ENCODE measurements at places on chromosomes 1 and 21.

DNA sequence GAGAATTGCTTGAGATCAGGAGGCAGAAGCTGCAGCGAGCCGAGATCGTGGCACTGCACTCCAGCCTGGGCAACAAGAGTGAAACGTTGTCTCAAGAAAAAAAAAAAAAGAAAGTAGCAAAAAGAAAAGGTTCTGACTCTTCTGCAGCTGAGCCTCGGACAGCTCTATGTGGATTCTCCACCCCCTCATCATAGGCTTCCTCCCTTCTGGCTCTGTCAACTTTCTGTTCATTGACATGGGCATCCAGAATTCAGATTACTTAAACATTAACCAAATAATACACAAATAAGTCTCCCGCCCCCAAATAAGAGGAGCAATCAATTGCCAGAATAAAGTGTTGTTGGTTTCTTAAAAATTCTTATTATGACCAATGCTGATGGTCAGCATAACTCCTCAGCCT, 10.0 kb downstream of the SUSD4 start:
- no peak for DNase-seq

- DNase-seq = no peak
Observed at GRCh38 chr1:21680918-21681317, 11.8 kb upstream of the RAP1GAP start.

DNA sequence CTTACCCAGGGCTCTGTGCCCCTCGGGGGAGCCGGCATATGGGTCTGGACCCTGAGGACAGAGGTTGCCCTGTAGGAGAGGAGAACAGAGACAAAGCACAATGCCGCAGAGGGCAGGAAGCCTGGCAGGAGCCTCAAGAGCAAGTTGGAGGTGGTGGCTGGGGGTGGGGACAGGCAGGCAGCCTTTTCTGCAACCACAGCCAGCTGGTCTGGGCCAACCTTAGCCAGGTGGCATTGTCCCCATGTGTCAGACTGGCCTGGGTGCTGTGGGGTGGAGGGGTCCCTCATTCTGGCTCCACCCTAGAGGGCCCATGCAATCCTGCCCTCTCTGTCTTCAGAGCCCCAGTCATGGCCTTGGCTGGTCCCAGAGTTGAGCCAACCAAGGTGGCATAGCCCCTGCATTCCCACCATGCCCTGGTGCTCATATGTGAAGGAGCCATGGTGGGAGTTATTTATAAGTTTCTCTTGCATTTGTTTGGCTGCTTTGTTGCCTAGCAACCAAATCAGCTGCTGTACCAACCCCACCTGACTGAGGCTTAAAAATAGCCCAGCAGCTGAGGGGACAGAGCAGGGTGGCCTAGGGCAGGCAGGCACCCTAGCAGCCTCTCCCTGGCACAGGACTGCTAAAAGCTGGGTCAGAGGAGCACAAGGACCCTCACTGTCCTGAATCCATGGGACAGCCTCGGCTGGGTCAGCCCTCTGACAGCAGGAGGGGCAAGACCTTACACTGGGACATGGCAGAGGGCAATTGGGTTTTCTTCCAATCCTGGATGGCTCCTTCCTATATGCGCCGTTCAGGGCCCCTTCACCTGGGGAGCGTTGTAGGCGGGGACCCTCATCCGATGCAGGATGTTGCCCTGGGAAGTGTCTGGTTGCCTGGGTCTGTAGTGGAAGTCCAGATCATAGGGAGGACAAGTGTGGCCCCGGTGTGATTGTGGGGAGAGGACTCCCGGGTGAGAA, 19.5 kb downstream of the MAP7D1 start:
- DNase-seq = no peak

GRCh38 chr1:78277253-78277652, 213.5 kb upstream of the PTGFR start:
- DNase-seq = no peak

GRCh38 chr1:178341261-178341956, 155.4 kb downstream of the CLEC20A start:
- DNase-seq = peak; percentile 84

DNA sequence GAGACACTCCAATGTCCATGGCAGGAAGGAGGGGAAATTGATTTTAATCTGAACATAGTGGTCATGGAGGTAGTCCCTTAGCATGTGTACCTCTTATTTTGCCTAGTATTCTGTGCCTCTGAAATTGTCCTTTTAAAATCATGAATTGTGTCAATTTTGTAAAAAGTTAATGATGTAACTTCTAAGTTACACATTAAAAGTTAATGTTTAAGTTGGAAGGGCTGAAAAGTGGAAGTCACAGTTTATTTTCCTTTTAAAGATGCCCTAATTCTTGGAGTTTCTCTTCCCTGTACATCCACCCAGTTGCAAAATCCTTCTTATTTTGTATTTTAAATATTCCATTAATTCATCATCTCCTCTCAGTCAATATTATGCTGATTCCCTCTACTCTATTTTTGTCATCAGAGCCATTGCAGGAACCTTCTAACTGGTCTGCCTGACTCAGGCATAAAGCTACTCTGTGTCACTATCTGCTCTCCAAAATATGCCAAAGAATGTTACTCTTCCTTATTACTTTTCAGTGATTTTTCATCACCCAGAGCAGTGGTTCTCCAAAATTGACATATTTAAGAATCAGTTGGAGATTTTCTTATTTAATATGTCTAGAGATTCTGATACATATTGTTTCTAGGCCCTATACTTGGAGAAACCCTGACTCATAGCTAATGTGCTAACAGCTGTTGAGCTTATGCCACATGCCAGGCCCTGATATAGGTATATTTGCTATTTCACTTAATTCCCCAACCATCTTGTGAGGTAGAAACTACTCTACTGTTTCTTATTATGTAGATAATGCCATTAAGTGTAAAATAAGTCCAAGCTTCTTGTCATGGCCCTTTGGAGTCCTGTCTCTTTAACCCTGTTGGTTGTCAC, 5.1 kb downstream of the HOOK1 start:
- no peak for DNase-seq

DNA sequence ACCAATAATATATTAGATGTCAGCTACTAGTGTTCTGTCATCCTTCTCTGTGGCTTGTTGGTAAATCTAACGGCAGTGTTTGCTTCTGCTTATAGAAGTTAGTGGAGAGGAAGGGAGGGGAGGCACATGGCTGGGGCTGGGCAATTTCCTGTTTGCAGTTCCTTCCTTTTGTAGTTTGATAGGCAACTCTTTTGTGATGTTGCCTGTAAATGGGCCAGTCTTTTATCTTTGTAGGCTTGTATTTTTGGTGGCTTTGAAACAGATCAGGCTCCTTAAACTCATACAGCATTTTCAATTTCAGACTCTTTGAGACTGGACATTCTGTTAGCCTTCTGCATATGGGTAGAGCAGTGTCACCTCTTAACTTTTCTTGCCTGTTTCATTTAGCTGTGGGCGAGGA, 48.1 kb downstream of the CDC14A start:
- DNase-seq = no peak

DNA sequence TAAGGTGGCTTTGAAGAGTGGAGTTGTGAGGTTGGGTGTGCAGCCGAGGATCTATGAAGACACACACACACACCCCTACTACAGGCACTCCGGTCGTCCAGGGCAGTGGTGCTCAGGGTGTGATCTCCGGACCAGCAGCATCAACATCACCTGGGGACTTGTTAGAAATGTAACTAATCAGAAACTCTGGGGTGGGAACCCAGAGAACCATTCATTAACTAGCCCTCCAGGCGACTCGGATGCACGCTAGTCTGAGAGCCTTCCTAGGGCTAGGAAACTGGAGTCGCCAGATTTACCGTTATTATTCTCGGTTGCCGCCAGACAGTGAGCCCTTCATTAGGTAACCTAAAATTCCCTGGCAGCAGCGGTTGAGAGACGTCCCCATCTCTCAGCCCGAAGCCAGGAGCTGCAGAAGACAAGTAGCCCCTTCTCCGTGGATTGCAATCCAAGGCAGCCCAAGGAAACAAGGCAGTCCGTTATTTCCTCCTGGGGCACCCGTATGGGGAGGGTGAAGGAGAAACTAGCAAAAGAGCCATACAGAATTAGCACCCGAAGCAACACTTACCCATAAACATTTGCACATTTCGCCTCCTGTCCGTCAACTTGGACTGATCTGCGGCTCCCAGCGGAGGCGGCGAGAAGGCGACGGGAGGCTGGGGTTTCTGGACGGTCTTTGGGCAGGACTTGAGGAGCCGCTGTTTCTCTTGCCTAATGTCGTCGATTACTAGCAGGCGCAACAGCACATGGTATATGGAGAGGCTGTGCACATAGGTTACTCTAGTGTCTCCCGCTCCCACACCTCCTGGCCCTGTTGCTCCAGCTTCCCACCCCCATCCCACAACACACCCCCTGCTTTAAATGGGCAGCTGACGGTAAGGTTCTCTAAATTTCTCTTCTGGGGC, 2.9 kb upstream of the CCN1 start:
- DNase-seq = peak; percentile 33

GRCh38 chr1:110337704-110338308, 1.4 kb upstream of the RBM15 start:
- DNase-seq = peak; percentile 56

- no peak for DNase-seq
Observed at GRCh38 chr1:201598396-201598795, 59.5 kb downstream of the NAV1 start.

- DNase-seq = no peak
Observed at GRCh38 chr1:150902751-150903150, 15.8 kb downstream of the CTXND2 start.

DNA sequence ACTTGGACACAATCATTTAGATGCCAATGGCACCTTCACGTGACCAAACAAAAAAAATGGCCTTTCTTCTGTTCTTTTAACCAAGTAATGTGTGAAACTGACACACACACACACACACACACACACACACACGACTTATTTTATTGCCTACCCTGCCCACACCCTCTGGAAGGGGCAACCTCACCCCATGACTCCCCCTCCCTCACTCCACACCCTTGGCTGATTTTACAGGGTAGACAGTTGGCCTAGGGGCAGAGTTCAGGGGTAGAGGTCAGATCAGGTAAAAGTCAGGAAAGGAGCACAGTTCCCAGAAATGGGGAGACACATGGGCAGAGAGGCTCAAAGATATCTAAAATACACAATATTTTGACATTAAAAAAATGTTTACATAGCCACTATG, 144.8 kb upstream of the GJB5 start:
- DNase-seq = no peak

DNA sequence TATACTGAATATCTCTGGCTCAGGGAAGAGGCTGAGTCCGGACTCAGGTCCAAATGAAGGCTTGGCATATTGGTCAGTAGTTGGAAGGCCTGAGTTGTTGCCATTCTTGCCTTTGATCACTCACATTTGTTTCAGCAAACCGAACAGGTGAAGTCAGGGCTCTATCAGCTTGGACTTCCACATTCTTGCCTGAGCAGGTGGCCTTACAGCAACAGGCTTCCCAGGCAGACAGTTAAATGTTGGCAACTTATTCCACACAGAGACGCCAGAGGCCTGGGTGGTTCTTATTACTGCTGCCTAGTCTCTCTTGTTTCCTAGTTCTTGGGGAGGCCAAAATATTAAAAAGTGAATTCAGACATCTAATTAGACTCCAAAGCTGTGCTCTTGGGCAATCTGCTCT, 36.6 kb downstream of the XCL2 start:
- no peak for DNase-seq

GRCh38 chr1:9439074-9439761, 100.0 kb upstream of the SLC25A33 start:
- no peak for DNase-seq

DNA sequence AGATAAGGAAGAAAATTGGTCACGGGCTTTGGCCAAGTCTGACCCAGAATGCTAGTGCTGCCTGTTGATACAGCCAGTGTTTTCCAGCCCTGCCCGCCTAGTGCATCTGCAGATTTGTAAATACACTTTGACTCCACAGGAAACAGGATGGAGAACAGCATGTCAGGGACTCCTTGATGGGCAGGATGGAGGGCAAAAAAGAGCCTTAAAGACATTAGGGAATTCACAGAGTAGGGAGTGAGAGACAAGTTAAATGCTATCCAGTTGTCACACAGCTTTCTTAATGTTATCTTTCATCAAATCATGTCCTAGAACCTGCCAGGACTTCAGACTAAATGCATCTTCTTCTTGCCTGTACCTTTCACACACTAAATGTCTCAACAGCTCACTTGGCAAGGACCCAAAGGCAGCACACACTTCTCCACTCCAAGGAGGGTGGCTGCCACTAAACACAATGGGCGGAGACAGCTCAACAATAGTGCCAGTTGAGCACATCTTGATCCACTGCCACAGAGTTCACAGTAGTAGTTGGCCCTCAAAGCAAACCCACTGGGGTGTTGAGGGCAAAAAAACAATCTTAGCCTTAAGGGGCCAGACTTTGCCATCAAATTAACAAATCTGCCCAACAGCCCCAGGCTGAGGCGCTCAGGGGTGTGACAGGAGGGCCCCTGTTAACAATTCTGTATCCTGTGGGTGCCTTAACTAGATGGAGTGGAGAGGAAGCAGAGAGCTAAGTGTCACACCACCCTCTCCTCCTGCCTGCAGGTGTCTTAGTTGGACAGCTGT, 2.7 kb downstream of the HIVEP3 start:
- DNase-seq = no peak

DNA sequence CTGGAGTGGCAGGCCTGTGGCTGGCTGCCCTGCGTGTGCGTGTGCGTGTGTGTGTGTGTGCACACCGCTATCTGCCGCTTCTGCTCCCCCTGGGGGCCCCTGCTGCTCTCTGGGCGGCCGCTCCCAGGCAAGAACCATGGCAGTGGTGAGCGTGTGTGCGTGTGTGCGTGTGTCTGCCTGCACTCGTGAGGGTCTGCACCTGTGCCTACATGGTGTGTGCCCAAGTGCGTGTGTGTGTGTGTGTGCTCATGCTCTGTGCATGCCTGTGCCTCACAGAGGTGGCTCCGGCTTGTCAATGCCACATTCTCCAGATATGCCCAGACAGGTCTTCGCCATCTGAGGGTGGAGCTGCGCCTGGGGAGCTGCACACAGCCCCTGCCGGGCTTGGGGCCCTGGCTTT, 18.7 kb upstream of the PEX10 start:
- DNase-seq = no peak

DNA sequence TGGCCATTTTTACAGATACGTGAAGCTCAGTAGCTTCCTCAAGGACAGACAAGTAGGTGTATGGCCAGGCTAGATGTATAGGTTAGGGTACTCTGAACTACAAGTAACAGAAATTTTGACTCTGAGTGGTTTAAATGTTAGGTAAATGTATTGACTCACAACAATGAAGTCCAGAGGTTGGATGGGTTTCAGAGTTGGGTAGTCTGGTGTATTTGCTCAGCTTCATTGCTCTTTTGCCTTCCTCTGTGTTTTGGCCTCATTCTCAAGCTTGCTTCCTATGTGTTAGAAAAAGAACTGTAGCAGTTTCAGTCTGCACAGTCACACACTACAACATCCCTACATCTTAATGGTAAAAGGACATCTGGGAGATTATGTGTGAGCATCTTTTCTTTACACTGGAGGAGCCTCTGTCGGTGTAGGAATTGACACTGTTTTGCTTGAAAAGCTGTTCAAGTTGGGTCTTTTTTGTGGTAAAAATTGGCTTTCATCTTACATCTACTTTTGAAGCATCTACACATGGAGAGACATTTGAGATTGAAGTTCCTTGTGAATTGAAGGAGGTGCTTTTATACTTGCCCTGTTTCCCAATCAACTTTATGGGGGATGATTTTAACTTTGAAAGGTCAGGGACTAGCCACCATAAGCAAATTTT, 64.4 kb downstream of the MAST2 start:
- DNase-seq = no peak

- DNase-seq = no peak
Observed at GRCh38 chr1:246564839-246565750, 966 bp downstream of the TFB2M start.

All from iPS-NIHi11 (cell line).